ENCODE measurements at places on chromosomes 7 and 10.

- DNase-seq, result no peak
Measured at GRCh38 chr7:65609131-65609530, 235.5 kb downstream of the ZNF92 start.

DNA sequence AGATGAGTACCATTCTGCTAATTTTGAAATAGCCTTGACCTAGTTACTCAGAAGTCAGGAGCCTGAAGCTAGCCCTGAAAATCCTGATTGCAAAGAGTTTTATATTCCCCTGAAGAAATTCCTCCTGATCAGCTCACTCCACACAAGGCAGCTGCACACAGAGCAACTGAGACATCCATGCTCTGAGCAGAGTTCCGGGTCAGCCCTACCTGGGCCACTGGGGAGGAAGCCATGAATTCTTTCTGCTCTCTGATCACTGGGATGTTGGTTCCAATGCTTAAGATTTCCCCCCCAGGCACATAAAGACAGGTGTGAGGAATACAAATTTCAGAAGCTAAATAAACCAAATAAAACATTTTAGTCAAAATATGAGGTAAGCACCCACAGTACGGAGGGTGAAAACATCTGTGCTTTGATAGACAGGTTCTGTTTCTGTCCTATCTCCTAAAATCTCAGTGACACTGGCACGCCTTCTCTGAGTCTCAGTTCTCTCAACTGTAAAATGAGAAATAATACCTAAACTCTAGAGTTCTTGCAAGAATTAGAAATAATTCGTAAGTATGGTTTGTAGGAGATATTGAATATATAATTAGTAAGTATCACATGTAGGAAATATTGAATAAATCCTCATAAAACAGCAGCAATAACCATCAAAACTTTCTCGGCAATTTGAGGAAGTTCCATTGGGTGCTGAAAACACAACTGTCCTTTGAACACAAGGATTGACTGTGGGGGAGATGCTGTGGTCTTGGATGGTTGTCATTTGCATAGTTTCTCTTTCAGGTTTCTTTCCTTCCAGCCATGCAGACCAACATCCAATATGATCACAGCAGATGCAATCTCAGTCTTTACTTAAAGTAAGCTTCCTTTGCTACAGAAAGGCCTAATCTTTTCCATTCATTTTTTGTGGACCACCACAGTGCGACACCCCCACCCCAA, 133.0 kb upstream of the TNS3 start:
- DNase-seq, result no peak

- DNase-seq, result no peak
Measured at GRCh38 chr10:67776371-67776770, 61.6 kb downstream of the DNAJC12 start.

- no peak for DNase-seq
Measured at GRCh38 chr7:132138817-132139216, 437.5 kb downstream of the PLXNA4 start.
